Activated T-cell treated with anti-CD3 and anti-CD28 coated beads for 4 hours (primary cell): ENCODE measurements at places on chromosomes 16 and 17.

DNA sequence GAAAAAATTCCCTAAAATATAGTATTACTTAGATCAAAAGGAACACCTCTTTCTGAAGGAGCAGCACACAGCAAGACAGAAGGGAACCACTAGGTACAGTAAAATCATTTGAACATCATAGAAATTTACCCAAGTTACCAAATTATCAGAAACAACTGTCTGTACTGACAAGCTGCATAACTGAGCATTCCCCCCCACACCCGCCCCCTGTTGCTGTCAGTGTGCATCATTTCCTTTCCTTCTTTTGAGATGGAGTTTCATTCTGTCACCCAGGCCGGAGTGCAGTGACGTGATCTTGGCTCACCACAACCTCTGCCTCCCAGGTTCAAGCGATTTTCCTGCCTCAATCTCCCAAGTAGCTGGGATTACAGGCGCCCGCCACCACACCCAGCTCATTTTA lies 120.7 kb downstream of the TRIM37 start:
- DNase-seq, result no peak

DNA sequence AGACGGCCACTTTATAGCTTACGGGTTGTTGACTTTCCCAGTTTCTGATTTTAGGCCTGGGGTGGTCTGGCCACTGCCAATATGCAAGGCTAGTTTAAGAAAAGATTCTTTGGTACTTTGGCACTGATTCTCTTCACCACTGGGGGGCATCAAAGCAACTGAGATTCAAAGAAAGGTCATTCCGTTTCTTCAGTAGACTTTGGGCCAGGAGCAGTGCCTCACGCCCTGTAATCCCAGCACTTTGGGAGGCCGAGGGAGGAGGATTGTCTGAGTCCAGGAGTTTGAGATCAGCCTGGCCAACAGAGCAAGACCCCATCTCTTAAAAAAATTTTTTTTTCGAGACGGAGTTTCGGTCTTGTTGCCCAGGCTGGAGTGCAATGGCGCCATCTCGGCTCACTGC lies 53.0 kb downstream of the RPA1 start:
- peak; percentile 23 for DNase-seq

DNA sequence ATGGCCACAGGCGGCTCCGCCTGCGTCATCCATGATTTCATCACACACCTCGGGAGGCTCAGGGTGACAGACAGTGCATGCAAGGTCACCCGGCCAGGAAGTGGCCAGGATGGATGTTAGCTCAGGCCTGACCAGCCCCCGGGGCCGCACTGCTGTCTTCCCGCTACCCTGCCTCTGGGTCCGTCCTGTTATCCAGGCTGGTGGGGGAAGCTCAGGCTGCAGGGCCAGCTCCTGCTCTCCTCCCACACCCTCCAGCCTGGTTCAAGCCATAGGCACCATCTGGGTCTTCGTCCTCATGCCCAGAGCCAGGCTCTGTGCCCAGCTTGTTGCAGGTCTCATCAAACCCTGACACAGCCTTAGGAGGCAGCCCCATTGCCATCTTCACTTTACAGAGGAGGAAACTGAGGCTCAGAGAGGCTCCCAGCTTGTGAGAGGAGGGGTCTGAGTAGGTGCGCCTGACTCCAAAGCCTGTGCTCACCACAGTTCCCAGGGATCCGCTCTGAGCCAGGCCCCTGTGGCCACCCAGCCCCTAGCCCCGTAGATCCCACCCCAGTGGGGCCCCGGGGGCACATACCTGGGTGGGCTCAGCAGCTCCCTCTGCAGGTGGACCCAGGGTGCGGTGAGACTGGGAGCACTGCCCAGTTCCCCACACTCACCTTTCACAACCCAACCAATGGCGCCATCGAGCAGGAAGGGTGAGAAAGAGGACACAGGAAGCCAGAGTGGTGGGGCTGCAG lies 412 bp upstream of the ADGRG3 start:
- no peak for DNase-seq

GRCh38 chr16:10123141-10123540 lies 59.1 kb downstream of the GRIN2A start:
- no peak for DNase-seq

DNA sequence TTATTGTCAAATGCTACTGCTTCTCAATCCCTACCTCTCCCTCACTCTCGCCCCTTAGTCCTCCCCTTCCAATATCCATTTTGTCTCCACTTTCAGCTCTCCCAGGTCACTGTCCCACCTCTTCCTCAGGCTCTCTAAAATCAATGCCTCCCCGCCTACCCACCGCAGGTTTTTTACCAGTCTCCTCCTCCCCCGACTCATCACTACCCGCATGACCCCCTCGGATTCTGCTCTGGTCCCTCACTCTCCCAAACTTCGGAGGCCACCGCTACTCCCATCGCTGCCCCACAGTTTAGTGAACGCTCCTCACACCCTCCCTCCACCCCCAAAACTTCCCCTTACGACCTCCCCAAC lies 513 bp downstream of the CRLF3 start:
- DNase-seq, result peak; percentile 23

GRCh38 chr16:10993649-10994048 lies 49.3 kb downstream of the CLEC16A start:
- DNase-seq, result no peak

DNA sequence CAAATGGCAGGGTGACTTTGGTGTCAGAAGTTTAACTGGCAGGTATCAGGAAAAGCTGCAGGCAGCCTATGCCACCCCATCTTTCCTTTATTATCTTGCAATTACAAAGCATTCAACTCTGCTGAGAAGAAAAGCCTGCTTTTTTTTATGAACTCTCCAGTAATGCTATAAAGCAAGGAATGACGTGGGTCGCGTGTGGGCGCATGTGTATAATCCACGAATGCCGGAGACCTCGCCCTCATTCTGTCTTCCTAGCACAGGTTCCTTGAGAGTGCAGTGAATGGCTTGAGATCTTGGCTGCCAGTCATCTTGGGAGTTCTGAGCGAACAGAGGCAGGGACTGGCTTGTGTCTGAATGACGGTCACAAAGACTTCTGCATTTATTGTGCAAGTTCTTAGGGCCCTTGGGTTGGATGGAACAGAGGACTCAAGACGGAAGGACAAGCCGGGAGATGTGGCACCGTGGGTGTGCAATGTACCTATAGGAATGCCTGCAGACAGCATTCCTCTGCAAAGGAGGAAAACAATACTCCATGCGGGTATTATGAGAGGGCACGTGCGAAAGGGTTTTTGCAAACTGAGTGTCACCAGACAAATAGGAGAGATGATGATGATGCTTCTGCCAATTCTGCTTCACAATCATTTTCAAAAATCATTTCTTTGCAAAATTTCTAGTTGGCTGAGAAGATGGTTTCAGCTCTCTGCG lies 96.1 kb upstream of the ELAC2 start:
- DNase-seq, result no peak

DNA sequence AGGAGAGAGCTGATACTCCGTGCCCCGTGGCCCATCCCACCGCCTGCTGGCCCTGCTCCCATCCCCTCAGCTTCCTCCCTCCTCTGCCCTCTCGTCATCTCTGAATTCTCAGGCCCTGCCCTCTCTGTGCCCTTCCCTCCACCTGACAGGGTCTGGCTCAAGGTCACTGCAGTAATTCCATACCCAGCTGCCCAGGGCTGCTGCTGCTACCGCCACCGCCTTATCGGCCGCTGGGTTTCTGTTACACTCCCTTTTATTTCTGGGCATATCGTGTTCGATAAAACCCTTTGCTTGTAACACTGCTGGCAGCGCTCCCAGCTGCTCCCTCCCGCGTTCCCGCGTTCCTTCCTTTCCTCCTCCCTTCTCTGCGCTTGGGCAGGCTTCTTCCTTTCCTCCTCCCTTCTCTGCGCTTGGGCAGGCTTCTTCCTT lies 1.2 kb downstream of the EPN3 start:
- DNase-seq, result no peak

GRCh38 chr17:64532409-64532808 lies 25.6 kb downstream of the CEP95 start:
- no peak for DNase-seq

DNA sequence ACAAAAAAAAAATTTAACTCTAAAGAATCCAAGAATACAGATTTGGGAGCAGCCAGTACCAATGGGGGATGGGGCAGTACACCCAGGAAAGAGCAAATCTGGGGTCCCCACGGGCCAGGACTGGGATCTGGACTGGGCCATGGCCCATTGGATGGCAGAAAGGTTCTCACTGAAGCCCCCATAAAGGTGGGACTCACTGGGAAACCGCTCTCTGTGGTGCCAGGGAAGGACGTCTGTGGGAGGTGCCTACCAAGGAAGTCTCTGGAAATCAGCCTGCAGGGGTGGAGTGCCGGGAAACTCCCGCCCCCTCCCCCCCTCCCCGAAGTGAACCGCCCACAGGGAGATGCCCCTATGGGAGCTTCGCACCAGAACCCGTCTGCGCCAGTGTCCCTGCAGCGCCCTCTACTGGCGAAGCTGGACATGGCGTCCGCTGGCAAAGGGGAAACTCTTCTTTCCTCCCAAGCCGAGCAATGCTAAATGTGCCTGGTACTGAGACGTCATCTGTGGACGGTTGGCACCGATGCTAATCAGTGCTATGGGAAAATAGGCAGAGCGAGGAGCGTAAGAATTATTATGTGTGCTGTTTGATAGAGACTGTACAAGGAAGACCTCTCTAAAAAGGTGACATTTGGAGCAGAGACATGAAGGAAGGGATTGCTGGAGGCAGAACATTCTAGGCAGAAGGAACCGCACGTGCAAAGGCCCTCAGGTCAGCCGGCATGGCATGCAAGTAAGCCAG lies 671.1 kb downstream of the WWOX start:
- peak; percentile 64 for DNase-seq

- DNase-seq, result no peak
These were observed 252.1 kb downstream of the PHKB start for GRCh38 chr16:47713225-47713595.

GRCh38 chr16:57726433-57726947 lies 9.1 kb upstream of the KATNB1 start:
- no peak for DNase-seq

DNA sequence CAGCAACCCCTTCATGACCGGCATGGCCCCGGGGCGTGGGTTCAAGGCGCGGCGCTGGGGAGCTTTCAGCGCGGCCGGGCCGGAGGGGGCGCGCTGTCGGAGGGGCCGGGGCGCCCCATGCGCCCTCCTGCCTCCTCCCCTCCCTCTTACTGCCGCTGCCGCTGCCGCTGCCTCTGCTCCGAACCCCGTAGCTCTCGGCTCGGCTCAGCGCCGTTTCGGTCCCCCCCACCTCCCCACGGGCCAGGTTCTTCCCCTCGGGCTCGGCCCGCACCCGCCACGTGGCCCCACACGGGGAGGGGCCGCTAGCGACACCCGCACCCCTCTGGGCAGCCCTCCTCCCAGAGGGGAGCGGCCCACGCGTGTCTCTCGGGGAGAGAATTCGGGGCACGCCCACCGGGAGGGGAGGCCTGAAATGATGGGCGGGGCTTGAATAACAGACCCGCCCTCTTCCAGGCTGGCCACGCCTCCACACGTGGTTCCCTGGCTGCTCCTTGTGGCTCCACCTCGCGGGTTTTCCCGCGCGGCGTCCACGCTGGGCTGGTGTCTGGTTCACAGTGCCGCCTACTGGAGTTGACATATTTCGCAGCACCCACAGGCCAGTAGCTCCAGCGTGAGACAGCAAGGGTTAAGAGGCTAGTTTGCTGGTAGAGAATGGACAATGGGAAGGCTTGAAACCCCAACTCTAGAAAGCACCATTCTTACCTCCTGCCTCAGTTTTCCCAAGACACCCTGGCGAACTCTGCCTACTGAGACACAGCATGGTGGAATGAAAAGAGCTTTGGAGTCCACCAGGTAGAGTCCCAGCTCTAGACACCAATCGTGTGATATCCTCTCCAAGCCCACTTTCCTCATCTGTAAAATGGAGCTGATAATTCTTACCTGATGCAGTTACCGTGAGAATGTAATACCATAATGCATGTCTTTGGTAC lies at the start of gene KCNH4:
Gene KCNH4 (minus strand): TSS at position 221 of the 929 bp plus-strand sequence. CDS start 197 bp downstream, at position 24.
- peak; percentile 83 for DNase-seq
